ENCODE measurements at places on chromosomes 11 and 22.

- no peak for DNase-seq
Measured at GRCh38 chr22:19986011-19986409, 30.6 kb downstream of the ARVCF start.

- peak; percentile 0 for DNase-seq
Measured at GRCh38 chr11:72475381-72475780, 41.0 kb upstream of the CLPB start.

DNA sequence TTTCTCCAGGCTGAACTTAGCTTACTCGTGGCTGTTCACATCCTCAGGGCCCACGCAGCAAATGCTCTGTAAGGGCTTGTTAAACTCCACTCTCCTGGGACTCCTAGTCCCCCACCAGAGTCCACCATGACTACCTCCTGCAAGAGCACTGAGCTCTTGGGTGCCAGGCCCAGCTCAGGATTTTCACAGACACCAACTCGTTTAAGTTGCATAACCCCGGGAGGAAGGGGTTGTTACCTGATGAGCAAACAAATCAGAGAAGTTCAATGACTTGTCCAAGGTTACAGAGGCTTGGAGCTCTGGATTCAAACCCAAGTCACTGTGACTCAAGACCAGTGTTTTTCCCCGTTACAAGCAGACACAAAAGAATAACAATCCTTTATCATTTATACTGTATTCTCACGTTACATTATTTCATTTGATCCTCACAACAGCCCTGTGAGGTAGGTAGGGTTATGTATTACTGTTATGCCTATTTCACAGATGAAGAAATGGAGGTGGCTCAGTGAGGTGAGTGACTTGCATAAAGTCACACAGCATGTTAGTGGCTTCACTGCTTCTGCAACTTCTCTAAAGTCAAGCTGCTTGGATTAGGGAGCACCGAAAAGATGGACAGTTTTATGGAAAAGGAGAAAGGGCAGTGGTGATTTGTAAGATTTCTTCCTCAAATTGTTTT lies 17.4 kb downstream of the KCTD21 start:
- no peak for DNase-seq

GRCh38 chr11:131146827-131147490 lies 223.5 kb upstream of the NTM start:
- DNase-seq, result no peak

GRCh38 chr11:46661836-46662235 lies 38.6 kb downstream of the ARHGAP1 start:
- DNase-seq, result no peak

GRCh38 chr11:112265659-112266409 lies 5.2 kb upstream of the PLET1 start:
- DNase-seq, result no peak

DNA sequence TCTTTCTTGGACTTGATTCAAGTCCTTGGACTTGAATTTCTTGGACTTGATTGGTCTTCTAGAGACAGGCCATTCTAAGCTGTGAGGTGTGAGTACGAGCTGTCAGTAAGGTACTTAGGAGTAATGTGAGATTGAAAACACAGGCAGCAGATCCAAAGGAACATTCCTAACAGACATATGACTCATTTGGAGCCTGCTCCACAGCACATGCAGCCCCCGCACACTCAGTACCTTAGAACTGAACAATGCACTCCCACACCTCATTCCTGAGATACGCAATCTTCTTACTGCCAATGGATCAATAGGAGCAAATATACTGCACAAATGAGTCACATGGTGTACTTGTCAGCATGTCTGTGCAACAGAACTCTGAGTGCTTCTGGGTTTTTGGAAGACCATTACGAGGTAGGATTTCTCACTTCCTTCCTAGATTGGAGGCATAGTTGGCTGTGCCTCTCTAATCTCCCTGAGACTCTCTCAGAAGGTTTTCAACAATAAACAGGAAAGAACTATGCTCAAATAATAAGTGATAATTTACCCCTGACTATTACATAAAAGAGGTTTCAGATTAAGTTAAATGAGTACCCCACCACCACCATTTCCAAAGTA lies 243.1 kb downstream of the KCNA4 start:
- DNase-seq, result no peak

DNA sequence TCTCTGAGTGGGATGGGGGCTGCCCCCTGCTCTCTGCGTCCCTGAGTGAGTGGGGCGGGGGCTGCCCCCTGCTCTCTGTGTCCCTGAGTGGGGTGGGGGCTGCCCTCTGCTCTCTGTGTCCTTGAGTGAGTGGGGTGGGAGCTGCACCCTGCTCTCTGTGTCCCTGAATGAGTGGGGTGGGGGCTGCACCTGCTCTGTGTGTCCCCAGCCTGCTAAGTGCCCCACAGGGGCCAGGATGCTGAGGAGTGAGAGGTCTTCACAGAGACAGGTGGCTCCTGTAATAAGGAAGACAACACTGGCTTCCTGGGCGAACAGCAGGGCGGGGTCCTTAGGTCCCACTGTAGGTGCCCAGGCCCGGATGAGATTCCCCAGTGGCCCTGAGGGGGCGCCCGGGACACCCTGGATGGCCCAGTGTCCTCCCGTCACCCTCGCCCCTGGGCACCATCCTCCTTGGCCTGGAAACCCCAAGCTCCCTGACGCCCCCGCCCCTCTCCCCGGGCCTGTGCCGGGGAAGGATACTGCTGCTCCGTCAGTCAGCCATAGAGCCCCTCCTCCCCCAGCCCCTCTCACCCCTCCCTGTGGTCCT lies 3.8 kb upstream of the CCDC188 start:
- no peak for DNase-seq

GRCh38 chr11:10865837-10866270 lies 8.0 kb upstream of the ZBED5 start:
- DNase-seq, result no peak

DNA sequence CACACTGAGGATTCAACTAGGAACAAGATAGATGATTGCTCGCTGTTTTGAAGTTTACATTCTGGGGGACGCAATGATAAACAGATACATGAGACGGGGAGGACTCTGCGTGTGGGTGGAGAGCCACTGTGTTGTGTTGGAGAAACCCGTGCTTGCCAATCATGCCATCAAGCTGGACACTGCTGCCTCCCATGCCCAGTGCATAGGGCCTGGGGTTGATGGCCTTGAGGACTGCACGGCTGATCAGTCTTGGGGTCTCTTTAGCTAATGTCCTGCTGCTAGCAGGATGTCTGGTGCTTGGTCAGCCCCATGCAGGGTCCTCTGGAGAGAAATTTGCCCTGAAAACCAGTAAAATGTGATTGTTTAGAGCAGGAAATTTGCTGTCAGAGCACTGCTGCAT lies 221.2 kb upstream of the B3GAT1 start:
- DNase-seq, result no peak

- DNase-seq, result no peak
Measured at GRCh38 chr11:79485694-79486093, 44.9 kb upstream of the TENM4 start.

- DNase-seq, result no peak
Measured at GRCh38 chr22:49087198-49087597, 740.5 kb downstream of the BRD1 start.

GRCh38 chr11:126253265-126253664 lies 15.4 kb downstream of the SRPRA start:
- no peak for DNase-seq

DNA sequence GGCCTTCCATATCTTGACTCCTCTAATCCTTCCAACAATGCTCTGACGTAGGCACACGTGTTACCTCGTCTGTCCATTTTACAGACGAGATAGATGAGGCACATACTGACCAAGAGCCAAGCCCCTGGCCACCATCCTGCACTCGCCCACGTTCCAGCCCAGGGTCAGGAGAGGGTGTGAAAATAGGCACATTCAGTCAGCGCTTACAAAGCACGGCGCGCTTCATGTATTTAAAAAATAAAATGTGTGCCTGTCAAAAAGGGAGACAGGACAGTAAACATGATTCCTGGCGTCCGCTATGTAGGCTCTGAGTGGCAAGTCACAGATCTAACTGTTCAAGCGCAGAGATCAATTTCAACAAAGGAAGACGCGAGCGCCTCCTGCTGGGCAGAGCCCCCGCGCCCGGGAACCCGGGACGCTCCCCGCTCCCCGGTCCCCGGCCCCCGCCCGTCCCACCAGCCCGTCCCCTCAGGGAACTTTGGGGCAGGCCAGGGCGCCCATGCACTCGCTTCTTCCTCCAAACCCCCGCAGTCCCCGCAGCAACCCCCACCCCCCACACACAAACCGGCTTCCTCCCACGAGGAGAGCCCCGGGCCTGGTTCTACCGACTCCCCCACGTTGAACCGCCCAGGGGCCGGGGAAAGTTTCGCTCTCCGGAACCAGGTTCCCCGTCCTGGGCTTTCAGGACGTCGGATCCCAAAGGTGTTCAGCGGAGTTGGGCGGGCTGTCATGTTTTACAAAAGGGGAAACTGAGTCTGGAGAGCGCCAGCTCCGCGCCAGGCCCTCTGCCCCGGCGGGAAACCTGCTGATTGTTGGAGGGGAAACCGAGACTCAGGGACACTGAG lies 10.4 kb upstream of the C1QTNF6 start:
- peak; percentile 93 for DNase-seq

DNA sequence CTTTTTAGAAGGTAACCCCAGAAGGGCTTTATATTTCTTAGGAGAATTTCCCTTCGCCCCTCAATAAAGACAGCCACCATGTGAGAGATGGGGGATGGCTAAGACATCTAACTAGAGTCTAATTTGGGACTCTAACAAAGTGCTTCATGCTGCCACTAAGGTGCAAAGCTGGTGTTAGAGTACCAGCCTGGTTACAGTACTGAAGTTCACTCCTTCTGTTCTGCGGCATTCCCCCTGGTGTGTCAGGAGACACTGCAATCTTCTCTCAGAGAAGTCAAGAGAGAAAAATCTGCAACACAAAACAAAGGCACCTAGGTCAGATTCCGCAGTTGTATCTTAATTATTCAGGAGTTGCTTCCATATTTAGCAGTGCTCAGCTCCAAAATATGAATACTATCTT lies 603.0 kb upstream of the CADM1 start:
- DNase-seq, result no peak

GRCh38 chr11:92890846-92891245 lies 78.6 kb upstream of the MTNR1B start:
- DNase-seq, result no peak

DNA sequence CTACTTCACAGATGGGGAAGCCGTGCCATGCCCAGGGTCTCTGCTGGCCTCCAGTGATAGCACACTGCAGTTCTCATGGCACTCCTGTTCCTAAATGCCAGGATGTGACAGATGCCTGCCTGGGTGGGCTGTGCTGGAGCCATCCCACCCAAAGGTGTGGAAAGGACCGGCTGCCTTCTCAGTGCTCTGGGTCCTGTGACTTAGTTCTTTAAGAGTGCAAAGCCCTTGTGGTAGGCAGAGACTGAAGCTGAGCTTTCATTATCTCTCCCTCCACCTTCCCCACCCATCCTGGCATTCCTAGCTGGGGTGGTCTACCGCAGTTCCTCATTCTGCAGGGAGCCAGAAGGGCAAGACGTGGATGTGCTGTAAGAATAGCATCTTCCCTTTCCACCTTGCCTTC lies 150.1 kb downstream of the CEP164 start:
- DNase-seq, result no peak

All from Karpas-422 (cell line).